ENCODE measurements at places on chromosomes 2 and 18.

DNA sequence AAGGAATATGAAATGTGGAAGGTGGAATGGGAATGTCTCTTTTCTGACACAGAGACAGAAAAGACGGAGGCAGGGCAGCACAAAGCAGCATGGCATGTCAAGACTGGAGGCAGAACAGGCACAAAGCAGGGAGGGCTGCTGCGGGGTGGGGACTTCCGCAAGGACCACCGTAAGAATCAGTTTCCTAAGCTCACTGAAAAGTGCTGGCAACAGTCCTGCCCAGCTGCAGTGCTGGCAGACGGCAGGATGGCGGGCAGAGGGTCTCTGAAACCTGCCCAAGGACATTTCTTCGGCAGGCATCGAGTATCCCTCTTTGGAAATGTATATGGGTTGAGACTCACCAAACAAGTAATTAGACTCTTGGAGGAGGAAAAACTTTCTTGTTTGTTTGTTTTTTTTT is 54.9 kb downstream of the FAM178B start:
- DNase-seq = no peak

GRCh38 chr2:177165061-177165583 is 47.5 kb upstream of the HNRNPA3 start:
- DNase-seq = no peak

DNA sequence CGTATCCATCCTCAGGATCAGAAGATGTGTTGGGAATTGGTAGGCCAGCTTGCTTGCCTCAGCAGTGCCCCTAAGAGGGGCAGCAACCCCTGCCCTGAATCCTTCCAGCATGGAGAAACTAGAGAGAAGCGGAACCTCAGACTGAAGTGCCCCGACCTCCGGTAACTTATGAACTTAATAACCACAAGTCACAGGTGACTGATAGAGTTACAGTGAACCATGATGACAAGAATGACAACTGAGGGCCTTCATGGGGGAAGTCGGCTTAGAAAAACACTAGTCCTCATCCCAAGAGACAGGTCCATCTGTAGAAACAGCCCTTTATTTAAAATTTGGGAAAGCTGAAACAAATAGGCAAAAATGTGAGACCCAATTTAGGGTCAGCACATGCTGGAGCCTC is 42.5 kb upstream of the TMEM87B start:
- DNase-seq = no peak

GRCh38 chr2:100073110-100073509 is 69.3 kb downstream of the AFF3 start:
- DNase-seq = no peak

GRCh38 chr2:192011196-192011595 is 164.3 kb upstream of the CAVIN2 start:
- no peak for DNase-seq

GRCh38 chr2:14094592-14094991 is 537.9 kb upstream of the LRATD1 start:
- DNase-seq = no peak

- peak; percentile 40 for DNase-seq
These were observed 63.4 kb downstream of the BMP10 start for GRCh38 chr2:68807821-68808266.

- no peak for DNase-seq
These were observed 17.9 kb downstream of the KCNIP3 start for GRCh38 chr2:95314964-95315611.

DNA sequence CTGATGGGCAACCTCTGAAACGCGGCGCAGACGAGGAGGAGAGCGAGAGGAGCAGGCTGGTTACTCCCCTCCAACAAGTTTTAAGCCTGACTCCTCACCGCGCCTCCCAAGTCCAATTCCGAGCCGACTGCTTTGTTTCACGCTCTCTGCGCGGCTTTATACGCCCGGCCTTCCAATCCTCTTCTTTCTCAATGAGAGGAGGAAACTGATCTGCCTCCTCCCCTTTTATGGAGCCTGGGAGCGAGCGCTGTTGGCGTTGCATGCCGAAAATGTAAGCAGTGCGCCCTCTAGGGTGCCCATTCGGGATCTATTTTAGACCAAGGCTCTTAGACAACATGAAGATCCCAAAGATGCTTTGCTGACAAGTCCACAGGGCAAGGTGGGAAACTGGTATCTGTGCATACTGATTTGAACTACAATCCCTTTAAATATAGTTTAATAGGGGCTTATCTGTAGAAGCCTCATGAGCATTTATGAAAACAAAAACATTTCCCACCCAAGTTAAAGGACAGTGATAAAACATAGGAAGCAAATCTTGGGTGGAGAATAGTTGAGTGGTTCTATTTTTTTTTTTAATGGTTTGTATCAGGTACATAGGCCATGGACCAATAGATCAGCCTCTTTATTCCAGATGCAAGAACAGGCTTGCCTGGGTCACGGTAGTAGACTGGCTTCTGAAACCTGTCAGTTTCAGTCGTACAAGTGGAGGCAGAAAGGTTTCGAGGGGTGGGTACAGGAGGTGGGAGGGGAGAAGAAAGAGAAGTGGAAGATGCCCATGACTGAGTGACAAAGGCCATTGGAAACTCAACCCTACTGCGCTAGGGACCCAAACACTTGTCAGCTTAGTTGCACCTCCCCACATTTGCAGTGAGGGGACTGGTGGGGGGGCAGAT is at the start of gene RND3:
TSS of gene RND3 (minus strand) at position 131 of the 893 bp plus-strand sequence. CDS start 250 bp downstream, outside the sequence.
- DNase-seq = no peak

DNA sequence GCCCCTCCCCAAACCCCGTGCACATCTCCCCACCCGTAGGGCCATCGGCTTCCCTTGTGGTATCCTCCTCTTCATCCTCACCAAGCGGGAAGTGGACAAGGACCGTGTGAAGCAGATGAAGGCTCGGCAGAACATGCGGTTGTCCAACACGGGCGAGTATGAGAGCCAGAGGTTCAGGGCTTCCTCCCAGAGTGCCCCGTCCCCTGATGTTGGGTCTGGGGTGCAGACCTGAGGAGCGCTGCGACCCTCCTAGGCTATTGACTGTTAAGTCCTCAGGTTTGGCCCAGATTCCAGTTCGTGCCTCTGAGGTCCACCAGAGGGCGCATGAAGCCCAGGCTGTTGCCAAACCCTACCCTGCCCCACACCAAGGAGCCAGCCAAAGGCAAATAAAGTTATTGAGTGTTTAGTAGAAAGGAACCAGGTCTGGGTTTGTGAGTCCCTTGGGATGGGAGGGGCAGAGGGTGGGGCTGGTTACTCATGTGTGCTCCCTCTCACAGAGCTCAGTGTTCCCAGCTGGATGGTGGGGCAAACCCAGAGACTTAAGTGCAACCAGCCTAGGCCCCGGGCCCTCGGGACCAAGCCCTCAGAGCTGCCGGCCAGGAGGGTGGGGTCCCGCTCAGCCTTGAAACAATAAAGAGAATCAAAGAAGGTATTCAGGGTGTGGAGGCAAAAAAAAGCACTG is 2.4 kb downstream of the PNKD start:
- peak; percentile 86 for DNase-seq

- no peak for DNase-seq
These were observed 106.8 kb upstream of the LYPD6 start for GRCh38 chr2:149223472-149224095.

GRCh38 chr2:219525533-219526232 is 11.4 kb downstream of the ASIC4 start:
- DNase-seq = no peak

- no peak for DNase-seq
These were observed 71.2 kb downstream of the EPAS1 start for GRCh38 chr2:46368401-46368800.

GRCh38 chr2:42711896-42712295 is 52.0 kb downstream of the OXER1 start:
- DNase-seq = no peak

DNA sequence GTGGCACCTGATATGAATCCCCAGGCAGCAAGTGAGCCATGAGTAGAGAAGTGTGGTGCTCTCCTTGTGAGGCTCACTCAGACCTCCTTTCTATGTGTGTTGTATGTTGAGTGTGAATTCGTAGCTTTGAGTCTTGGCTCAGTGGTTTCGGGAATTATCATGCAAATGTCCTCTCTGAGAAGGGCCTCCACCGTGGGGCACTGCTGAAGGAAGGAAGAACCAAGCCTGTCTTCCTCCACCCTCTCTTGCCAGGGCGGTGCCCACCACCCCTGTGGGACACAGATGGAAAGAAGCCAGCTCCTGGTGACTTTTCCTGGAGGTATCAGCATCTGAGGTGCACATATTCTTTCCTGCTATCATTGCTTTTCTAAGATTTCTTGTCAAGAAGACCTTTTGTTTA is 156.1 kb downstream of the MYT1L start:
- DNase-seq = no peak

DNA sequence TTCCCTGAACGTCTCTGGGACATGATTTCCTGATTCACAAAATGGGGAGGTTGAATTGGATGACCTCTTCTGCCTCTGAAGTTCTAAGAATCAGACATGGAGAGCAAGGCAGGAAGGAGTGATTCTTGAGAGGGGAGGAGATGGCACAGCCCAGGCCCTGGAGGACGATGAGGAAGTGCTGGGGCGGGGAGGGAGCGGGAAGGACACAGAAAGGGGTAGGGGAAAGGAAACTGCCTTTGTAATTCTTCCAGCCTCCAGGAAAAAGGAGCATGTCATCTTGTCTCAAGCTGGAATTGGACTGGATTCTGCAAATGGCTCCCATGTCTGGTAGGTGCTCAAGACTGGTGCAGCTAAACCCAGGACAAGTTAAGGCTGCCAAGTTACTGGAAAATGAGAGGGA is 97.0 kb upstream of the NCK2 start:
- DNase-seq = no peak

- DNase-seq = no peak
These were observed 163.7 kb downstream of the SOCS6 start for GRCh38 chr18:70452501-70452900.

- no peak for DNase-seq
These were observed 52.8 kb downstream of the METTL4 start for GRCh38 chr18:2518473-2518872.

- DNase-seq = no peak
These were observed 122.8 kb downstream of the TMEM200C start for GRCh38 chr18:5772306-5773105.

DNA sequence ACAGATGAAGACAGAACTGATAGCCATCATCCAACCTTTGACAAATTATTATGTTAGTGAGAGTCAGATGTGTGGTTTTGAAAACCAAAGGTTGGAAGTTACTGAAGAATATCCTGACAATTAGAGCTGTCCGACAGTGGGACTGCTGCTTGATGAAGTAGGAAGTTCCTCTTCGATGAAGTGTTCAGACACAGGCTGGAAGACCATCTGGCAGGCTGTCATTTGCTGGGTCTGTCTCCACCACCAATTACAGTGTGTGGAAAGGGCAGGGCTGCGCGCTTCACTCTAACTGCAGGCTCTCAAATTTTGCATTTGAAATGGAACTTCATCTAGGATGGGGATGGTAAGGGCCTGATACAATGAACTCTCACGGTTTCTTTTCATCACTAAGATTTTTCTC is 313.8 kb downstream of the PIK3C3 start:
- no peak for DNase-seq

DNA sequence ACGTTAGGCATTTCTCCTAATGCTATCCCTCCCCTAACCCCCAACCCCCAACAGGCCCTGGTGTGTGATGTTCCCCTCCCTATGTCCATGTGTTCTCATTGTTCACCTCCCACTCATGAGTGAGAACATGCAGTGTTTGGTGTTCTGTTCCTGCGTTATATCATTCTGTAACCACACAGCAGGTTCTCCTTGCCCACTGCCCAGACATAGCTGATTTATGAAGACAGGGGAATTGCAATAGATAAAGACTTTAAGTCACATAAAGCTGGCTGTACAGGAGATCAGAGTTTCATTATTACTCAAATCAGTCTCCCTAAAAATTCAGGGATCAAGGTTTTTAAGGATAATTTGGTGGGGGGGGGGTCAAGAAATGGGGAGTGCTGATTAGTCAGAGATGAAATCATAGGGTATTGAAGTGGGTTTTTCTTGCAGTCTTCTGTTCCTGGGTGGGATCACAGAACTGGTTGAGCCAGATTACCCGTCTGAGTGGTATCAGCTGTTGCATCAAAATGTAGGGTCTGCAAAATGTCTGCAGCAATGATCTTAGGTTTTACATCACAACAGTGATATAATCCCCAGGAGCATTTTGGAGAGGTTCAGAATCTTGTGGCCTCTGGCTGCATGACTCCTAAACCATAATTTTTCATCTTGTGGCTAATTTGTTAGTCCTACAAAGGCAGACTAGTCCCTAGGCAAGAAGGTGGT is 392.1 kb upstream of the KCNJ3 start:
- DNase-seq = no peak

All from CD4-positive, alpha-beta T cell treated with Interferon alpha-2 for 1 hour (primary cell).